T-helper 9 cell (primary cell): ENCODE measurements at places on chromosomes 2 and 18.

DNA sequence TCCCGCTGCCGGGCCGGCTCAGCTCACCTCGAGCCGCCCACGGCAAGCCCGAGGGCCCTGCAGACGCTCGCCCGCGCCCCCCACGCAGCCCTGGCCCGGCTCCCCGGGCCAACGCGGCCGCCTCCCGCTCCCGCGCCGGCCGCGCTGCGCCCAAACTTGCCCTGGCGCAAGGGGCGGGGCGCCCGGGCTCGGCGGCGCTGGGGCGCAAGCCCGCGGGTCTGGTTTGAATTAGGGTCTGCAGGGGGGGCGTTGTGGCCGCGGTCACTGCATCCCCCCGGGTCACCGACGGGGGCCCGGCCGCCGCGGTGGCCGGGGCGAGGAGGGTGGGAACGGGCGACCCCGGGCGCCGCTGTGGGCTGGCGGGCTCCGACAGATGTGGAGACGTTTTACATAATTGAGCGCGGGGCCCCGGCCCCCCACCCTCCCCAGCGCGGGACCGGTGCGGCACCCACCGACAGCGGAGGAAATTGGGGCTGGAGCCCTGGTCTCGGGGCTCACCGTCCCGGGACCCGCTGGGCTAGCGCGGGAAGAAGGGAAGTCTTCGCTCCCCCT, 690 bp downstream of the SDC1 start:
- no peak for DNase-seq

DNA sequence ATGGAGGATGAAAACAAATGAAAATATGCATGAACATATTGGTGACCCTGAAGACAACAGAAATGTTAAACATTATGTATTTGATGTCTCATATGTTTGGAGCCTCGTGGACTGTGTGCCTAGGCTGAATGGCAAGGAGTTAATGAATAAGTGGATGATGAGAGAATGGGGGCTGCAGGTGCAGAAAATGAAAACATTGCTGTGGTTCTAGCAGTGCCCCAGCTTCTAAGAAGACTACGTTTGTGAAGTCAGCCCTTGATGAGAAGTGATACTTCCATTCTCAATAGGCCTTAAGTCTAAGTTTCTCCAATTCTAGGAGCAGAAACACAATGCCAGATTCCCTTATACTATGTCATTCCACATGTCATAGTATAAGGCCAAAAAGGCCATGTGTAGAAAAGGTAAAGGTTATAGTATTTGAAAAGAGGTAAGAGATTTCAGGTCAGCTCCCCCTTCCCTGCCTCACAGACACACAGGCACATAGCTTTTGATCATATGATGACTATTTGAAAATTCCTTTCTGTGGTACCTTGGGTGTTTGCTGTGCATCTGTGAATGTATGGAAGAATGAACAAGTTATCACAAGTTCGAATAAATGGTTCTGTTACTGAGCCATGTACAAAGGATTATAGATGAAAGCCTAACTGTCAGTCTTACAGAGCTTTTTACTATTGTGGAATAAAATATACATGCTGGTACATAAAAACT, 280.8 kb downstream of the SETBP1 start:
- no peak for DNase-seq

DNA sequence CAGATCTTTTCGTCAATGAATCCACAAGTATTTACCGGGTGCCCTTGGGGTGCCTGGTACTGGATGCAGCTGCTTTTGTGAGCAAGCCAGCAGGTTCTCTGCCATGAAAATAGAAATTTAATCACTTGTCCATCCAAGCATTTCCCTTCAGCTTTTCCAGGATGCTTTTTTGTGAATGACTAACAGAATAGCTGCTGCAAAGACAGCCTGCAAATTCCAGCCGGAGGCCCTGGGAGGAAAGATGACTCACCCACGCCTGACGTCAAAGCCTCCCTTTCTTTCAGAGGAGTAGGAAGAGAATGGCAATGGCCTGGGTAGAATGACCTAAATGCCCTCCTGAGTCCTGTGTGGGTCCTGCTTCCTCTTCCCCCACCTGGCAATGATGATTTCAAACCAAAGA, 111.9 kb downstream of the AP1S3 start:
- no peak for DNase-seq

GRCh38 chr2:224389317-224389716, 12.6 kb downstream of the FAM124B start:
- DNase-seq, result no peak

DNA sequence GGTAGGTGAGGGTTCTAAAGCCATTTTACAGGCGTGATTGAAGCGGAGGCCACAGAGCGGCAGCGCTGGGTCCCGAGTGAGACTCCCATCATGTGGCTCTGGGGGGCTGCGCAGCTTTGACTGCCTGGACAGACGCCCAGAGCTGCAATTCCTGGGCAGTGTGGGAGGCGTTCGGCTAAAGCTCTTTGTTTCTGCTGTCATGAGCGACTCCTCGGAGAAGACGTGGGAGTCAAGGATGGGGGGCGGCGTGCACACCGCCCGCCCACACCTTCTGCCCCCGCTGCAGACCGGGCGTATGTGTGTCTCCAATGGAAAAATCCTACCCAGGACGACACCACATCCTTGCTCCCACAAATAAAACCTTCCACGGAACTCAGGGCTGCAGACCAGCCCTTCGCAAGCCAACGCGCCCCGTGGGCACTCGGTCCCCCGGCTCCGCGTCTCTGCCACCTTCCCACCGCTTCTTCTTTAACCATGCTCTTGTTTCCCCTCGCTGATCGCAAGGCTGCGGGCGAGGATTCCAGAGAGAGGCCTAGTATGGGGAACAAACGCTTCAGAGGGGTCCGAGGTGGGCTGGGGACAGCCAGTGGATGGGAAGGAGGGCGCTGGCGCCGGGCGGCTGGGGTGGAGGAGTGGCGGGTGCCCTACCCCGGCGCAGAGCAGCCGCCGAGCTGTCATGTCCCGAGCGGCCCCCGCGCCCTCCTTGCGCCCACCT, 680 bp upstream of the LBH start:
- no peak for DNase-seq

DNA sequence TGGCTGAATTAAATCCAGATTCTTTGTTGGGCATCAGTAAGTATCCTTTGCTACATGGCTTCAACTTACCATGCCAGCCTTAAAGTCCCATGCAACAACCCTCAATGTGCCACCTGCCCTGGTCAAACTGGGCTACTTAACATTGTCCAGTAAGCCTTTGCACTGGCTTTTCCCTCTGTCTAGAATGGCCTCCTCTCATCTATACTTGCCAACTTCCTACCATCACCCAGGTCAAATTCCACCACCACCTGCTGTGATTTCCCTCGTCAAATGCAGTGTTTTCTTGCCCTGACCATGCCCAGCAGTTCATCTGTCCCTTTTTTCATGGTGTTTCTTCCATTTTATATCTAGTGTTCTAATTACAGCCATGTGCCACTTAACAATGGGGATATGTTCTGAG, 5.7 kb downstream of the KLHL23 start:
- no peak for DNase-seq

DNA sequence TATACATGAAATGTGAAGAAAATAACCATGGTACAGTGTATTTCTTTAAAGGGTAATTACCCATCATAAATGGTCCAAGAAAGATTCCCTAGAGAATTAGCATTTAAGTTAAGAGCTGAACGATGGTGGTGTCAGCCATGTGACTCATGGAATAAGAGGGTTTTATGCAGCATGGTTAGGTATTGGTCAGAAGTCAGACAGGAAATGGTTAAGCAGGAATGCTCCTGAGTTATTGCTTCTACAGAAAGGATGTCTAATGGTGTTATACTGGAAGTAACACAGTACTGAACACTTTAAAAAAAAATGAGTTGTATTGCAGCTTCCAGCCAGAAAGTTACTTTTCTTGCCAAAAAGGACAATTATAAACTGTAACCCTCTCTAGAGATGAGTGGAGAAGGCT, 72.7 kb upstream of the UBE2E3 start:
- DNase-seq, result no peak

GRCh38 chr2:196697825-196698224, 58.3 kb downstream of the CCDC150 start:
- no peak for DNase-seq

GRCh38 chr2:61463769-61464475, 7.0 kb downstream of the USP34 start:
- no peak for DNase-seq

DNA sequence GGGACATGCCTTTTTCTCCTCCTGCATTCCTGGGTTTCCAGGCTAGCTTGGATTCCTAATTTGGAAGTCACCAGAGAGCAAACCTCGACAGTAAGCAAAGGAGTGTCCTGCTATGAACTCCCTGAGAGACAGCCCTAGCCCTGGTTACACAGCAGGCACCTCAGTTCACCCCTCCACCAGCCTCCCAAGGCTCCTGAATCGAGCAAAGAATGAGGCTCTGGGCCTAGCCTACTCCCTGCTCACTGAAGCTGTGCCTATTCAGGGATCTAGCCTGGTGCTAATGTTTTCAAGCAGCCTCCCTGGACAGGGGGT, 66.7 kb upstream of the RMDN2 start:
- DNase-seq, result no peak

DNA sequence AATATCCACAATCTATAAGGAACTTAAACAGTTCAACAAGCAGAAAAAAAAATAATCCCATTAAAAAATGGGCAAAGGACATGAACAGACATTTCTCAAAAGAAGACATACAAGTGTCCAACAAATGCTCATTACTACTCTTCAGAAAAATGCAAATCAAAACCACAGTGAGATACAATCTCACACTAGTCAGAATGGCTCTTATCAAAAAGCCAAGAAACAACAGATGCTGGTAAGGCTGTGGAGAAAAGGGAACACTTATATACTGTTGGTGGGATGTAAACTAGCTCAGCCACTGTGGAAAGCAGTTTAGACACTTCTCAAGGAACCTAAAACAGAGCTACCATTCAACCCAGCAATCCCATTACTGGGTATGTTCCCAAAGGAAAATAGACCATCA, 7.2 kb upstream of the CRYGB start:
- DNase-seq, result no peak

DNA sequence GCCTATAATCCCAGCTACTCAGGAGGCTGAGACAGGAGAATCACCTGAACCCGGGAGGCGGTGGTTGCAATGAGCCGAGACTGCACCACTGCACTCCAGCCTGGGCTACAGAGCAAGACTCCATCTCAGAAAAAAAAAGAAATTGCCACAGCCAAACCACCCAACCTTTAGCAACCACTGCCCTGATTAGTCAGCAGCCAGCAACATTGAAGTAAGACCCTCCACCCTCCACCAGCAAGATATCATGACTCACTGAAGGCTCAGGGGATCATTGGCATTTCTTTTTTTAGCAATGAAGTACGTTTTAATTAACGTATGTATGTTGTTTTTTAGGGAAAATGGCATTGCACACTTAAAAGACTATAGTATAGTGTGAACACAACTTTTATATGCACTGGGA, 349.1 kb upstream of the ACVR2A start:
- no peak for DNase-seq

- no peak for DNase-seq
These were observed 34.9 kb upstream of the GPC1 start for GRCh38 chr2:240400371-240401161.
